ENCODE measurements at places on chromosomes 2 and 18.
A peak's percentile ranks its signal among the peaks of the same experiment; 100 is the strongest.

DNA sequence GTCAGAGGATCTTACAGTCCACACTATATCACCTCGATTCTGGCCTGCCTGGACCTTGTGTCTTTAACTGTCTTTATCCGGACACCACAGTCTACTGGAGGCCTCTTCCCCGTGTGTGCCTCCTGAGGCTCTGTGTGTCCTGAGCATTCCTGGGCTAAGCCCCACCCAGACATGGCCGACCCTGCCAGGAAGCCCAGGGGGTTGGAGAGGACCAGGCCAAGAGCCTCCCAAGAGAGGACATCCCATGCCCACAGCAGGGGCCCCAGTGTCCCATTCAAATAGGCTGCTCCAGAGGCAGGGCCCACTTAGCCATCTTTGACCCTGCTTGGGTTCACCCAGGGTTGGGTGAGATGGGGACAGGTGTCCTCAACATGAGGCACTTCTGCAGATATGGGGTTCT, 84.7 kb upstream of the OTOS start:
- DNase-seq = no peak

GRCh38 chr2:147869934-147870333, 25.1 kb downstream of the ACVR2A start:
- no peak for DNase-seq

DNA sequence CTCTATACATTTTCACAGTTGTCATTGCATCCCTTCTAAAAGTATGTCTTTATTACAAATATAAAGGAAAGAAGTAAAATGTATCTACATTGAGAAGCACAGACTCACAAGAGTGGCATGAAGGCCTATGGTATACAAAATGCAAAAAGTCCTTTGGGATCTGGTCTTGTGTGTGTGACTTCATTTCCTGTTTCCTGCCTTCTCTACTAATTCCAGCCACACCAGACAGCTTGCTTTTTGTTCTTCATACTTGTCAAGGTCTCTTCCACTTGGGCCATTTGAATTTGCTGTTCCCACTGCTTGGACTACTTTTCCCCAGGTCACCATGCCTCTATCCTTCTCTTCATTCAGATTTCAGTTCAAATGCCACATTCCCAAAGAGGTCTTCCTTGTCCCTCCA, 6.7 kb upstream of the PNO1 start:
- no peak for DNase-seq

- DNase-seq = no peak
Measured at GRCh38 chr2:155022531-155022930, 324.0 kb downstream of the KCNJ3 start.

GRCh38 chr2:100228415-100228814, 86.0 kb upstream of the AFF3 start:
- no peak for DNase-seq

DNA sequence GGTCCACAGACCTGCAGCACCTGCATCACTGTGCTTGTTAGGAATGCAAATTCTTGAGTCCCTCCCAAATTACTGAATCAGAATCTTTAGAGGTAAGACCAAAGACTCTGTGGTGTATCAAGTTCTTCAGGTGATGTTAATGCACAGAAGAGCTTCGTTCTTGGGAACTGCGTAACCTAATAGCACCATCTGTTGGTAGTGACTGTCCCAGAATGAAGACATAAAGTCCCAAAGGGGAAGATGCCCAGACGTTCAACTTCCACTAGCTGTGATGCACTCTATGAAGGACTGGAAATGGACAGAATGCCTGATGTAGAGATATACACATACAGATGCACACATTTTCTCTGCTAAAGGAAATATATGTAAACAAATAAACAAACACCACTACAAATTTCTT, 576.0 kb downstream of the LRP1B start:
- peak; percentile 39 for DNase-seq

GRCh38 chr2:29834624-29835023, 86.8 kb downstream of the ALK start:
- DNase-seq = no peak

GRCh38 chr2:65727816-65728215, 295.4 kb upstream of the SPRED2 start:
- DNase-seq = no peak

- DNase-seq = no peak
Measured at GRCh38 chr18:49024804-49025421, 74.1 kb upstream of the SMAD7 start.

DNA sequence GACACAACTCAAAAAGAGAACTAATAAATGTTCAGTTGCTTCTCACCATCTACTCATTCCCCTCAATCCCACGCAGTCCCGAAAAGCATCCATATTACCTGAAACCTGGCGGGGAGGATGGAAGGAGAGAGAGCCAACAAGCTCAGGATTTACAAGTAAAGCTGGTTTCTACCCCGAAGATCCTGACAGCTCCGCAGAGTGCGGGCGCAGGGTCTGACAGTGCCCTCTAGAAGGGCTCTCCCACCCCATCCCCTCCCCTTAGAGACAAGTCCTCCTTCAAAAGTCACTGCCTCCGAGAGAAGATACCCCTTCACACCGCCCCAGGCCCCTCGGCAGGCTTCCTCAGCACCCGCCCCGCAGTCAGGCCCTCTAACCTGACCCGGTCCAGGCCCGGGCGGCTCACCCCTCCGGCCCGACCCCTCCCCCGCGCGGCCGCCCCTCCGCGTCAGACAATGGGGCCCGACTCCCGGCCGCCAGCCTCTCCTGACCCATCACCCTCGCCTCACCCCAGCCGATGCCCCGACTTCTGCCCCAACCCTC, 550 bp downstream of the RAB1A start:
- no peak for DNase-seq

DNA sequence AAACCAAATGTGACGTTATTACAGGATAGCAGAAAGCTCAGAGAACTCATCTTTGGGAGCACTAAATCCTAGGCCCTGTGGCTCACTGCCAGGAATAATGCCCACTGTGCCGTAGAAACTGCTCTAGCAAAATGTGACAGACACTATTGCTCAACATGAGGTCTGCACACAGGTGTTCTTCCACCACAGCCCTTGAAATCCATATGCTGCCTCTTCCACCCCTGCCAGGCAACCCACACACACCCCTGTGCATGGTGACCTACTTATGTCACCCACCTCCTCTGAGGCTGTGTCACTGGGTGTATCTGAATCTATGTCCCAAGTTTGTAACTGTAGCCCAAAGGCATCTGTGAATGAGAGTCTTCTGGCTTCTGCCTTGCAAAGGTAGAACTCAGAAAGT, 66.1 kb upstream of the MBOAT2 start:
- no peak for DNase-seq

DNA sequence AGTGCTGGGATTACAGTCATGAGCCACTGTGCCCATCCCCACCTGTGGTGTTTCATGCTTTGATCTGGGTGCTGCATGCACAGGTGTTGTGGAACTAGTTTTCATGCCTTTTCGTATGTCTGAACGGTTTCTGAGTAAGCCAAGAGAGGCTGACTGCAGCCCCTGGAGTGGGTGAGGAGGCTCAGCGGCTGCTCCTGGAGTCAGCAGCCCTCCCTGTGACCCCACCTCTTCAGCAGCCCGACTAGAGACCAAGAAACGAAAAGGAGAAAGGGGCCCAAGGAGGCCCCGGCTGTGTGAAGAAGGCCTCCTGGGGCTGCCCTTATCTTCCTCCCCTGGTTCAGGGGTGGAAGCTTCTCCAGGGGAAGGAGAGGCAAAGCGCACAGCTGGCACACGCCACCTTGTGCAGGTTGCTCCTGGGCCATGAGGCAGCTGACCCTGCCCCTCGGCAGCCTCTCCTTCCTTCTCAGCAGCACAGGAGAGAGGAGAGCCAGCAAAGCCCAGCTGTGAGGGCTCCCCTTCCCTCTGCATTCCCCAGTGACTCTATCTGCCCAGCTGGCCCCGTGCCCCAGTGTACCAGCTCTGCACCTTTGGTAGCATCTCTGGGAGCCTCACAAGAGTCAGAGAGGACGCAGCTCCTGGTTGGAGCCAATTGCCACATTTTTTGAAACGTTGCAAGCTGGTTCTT, 182.5 kb upstream of the HS6ST1 start:
- DNase-seq = no peak

DNA sequence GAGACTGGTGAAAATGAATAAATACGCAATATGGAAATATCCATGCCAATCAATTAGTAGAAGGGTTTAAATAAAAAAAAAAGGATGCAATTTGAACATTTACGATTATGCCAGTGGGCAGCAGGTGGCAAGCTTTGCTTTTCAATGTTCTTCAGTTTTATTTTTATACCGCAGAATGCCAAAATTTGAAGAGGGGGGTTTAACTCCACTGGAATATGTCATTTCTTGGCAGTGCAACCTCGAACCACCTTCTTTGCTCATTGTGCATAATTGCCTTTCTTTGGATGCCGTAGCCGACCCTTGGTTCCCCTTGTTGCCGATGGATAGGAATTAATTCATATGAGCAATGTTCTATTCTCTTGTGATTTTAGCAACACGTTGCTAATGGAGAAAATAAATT, 88.0 kb downstream of the LTBP1 start:
- no peak for DNase-seq

DNA sequence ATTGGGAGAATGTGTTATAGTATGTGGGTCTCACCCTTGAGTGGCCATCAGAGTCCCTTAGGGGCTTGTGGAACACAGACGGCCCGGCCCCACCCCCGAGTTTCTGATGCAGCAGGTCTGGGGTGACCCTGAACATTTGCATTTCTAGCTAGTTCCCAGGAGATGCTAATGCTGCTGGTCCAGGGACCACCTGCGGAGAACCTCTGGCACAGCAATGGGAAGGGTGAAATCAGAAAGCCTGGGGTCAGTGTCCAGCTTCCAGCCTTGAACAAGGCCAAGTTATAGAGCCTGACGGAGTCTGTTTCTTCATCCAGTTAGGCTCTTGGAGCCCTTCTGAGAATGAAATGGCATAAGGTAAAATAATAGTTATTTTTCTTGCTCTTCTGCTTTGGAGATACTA, 126.5 kb downstream of the RGPD3 start:
- DNase-seq = no peak

DNA sequence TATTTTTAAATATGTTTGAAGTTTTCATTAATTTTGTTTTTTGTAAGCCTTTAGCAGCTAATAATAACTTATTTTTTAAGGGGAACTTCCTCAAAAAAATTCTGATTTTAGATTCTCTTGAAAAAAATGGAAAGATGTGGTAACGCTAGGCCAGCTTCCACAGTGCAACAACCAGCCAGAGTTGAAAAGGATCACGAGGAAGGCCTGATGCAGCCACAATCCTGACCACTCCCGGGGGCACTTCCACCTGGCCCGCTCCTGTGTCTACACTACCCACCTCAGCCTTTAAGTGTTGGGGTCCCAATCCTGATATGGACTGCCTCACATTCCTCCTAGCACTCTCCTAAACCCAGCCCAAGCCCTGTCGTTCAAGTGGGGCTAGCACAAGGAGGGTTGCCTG, 101.1 kb downstream of the TMEM17 start:
- DNase-seq = peak; percentile 10

DNA sequence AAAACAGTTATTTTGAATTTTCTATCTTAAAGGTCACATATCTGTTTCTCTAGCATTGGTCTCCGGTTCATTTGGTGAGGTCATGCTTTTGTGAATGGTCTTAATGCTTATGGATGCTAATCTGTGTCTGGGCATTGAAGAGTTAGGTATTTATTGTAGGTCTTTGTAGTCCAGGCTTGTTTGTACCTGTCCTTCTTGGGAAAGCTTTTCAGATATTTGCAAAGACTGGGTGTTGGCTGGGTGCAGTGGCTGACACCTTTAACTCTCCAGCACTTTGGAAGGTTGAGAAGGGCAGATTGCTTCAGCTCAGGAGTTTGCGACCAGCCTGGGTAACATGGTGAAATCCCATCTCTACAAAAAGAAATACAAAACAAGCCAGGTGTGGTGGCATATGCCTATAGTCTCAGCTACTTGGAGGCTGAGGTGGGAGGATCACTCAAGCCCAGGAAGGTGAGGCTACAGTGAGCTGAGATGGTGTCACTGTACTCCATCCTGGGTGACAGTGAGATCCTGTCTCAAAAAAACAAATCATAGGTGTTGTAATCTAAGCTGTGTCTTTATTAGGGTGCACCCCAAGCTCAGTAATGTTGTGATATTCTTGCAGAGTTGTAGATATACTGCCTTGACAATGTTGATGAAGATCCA, 82.3 kb downstream of the FAM117B start:
- DNase-seq = no peak

- DNase-seq = no peak
Measured at GRCh38 chr2:222707102-222707688, 35.7 kb downstream of the MOGAT1 start.

GRCh38 chr2:237429753-237430152, 15.8 kb upstream of the COL6A3 start:
- DNase-seq = no peak

GRCh38 chr2:40363631-40364030, 88.3 kb downstream of the SLC8A1 start:
- DNase-seq = no peak

- DNase-seq = no peak
Measured at GRCh38 chr2:230000118-230000841, 68.4 kb downstream of the SLC16A14 start.

DNA sequence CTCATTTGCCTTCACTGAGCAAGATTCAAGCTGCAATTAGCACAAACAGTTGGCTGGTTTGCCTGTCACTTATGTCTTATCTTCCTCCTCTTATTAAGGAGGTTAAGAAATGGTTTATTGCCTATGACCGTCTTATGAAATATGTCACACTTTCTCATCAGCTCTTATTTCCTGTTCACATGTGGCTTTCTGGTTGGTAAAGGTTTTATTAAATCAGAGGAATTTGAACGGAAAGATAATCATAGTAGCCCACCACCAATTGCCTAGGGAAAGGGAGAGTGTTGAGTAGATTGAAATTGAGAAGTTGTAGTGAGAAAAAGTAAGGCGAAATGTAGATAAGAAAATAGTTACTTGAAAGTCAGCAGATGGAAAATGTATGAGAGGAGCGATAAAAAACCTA, 4.2 kb upstream of the IL1R1 start:
- peak; percentile 50 for DNase-seq

- DNase-seq = no peak
Measured at GRCh38 chr2:120267348-120267747, 14.7 kb downstream of the RALB start.

GRCh38 chr2:32278478-32278853, 762 bp downstream of the YIPF4 start:
- no peak for DNase-seq

GRCh38 chr18:62876111-62876510, 160.8 kb downstream of the PHLPP1 start:
- DNase-seq = no peak

GRCh38 chr18:25686960-25687500, 335.1 kb upstream of the ZNF521 start:
- no peak for DNase-seq

Data from AML-193 (cell line).